Skeletal muscle cell (primary cell): ENCODE measurements at places on chromosomes 2 and 18.
A peak's percentile ranks its signal among the peaks of the same experiment; 100 is the strongest.

DNA sequence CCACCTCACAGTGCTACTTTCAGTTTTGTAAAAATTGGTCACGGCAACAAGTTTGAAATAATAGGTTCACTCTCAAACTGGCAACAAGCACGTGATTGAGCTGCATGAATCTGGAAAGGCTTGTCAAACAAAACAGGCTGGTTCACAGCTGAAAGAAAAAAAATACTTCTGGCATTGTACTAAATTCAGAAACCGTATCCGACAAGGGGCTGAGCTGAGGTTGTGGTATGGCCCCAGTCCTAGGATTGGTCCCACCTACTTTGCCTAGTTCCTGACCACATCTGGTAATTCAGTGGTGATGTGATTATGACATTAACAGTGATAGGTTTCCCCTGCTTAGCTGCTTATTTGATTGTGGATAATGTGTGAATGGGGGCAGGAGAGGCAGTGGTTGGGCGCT lies 326.5 kb upstream of the THUMPD2 start:
- no peak for DNase-seq

- peak; percentile 33 for DNase-seq
Observed at GRCh38 chr2:165691615-165692014, 102.4 kb downstream of the GALNT3 start.

DNA sequence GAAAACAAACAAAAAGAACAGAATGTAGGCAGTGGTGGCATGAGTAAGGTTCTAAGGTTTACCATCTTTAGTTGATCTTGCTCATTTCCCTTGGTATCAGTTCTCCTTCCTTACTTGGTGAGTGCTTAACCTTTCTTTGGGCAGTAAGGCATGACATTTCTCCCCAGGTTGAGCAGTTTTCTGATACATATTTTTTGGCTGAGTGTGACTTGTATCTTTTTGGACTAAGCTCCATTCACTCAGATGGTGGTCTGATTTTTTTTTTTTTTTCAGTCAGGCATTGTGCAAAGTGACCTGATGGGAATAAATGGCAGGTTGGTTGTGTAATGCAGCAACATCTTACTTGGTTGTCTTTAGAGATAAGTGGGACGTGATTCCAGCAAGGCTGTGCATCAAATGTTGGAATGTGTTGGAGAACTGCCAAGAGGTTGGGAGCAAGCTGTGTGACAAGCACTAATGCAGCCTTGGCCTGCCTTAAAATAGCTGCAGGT lies 15.1 kb downstream of the SPTBN1 start:
- no peak for DNase-seq

- peak; percentile 72 for DNase-seq
Observed at GRCh38 chr2:130864830-130865800, 28.4 kb downstream of the ARHGEF4 start.

GRCh38 chr18:34913837-34914661 lies 127.2 kb upstream of the MAPRE2 start:
- DNase-seq, result peak; percentile 79

DNA sequence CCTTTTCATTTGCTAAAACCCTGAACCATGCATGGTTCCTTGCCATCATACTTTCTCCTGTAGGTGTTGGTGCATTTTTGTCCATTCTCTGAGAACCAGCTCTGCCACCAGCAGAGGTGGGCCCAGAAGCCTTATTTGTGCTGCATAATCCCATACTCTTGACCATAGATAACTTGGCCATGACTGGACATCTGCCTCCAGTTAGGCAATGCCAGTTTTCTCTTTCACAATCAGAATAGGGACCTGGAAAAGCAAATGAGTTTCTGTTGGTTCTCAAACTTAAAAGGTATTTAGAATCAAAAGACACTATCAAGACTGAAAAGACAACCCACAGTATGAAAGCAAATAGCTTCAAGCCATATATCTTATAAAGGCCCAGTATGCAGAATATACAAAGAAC lies 167.3 kb downstream of the MAIP1 start:
- no peak for DNase-seq

DNA sequence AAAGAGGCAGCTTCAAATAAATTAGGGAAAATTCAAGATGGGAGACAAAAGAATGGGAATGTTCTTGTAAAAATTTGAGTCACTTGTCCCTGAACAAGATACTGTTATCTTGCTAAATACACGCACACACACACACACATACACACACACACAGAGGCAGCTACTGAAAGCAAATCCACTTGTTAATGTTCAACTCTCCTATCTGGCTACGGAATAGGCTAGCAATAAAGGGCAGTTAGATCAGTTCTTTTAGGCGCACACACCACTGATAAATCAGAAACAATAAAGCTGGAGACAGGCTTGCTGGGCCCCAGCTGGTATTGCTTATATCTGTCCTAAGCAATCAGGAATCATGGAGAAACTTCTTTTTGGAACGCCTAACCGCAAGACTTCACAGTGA lies 461.6 kb downstream of the BCL11A start:
- no peak for DNase-seq

GRCh38 chr2:72139471-72139873 lies 8.2 kb downstream of the CYP26B1 start:
- DNase-seq, result no peak

DNA sequence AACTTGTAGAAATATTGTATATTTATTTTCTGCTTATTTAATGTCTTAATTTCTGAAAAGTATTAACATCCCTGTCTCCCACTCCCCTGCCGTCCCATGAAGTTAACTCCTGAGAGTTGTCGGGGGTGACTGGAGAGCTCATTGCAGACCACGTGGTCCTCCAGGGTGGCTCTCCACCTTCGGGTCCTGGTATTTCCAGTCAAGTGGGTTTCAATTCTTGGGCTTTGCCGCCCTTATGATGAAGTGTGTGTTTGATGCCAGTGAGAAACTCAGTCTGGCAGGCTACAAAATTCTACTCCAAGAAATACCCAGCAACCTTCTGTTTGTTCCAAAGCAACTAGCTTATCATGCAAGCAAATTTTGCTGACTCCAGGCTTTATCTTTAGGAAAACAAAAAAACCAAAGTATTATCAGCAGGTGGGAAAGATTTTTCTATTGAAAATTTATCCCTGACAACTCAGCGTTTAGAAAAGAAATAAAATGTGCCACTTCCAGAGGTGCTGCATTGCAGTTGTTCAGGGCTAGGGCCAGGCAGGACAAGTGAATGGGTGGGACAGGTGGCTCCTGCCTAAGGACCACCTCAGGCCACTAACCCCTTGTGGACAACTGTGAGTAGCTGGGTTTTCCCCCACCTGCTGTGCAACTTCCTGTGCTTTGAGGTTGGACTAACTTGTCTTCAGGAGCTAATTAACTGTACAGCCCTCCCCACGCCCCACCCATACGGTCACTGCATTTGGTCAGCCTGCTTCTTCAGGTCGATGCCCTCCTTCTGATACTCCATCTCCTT lies 46.6 kb downstream of the BCL2L11 start:
- no peak for DNase-seq

DNA sequence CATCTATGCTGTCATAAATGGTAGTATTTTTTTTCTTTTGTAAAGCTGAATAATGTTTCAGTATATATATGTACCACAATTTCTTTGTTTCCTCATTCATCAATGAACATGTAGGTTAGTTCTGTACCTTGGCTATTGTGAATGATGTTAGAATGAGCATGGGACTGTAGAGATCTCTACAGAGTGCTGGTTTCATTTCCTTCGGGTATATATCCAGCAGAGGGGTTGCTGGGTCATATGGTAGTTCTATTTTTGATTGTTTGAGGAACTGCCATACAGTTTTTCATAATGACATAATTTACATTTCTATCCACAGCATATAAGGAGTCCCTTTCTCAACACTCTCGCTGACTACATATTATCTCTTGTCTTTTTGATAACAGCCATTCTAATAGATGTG lies 243.5 kb downstream of the CDH7 start:
- no peak for DNase-seq

DNA sequence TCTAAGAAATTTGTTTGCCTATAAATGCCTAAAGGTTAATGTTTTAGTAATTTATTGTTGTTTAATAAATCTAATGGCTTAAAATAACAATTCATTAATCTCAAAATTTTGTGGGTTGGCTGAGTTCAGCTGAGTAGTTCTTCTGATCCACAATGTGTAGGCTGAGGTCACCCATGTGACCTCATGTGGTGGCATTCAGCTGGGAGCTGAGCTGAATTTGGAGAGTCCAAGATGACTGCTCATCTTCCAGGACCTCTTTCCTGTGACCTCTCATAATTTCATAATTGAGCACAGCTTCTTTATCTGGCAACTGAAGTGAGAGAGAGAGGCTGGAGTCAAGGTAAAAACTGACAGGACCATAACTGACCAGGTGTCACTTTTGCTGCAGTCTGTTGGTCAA lies 132.4 kb downstream of the TXNL1 start:
- peak; percentile 10 for DNase-seq

GRCh38 chr18:74310411-74310810 lies 5.2 kb upstream of the C18orf63 start:
- DNase-seq, result no peak

- no peak for DNase-seq
Observed at GRCh38 chr2:219661197-219661954, 33.9 kb downstream of the SLC4A3 start.

- no peak for DNase-seq
Observed at GRCh38 chr18:34794348-34794747, 84.2 kb downstream of the DTNA start.

DNA sequence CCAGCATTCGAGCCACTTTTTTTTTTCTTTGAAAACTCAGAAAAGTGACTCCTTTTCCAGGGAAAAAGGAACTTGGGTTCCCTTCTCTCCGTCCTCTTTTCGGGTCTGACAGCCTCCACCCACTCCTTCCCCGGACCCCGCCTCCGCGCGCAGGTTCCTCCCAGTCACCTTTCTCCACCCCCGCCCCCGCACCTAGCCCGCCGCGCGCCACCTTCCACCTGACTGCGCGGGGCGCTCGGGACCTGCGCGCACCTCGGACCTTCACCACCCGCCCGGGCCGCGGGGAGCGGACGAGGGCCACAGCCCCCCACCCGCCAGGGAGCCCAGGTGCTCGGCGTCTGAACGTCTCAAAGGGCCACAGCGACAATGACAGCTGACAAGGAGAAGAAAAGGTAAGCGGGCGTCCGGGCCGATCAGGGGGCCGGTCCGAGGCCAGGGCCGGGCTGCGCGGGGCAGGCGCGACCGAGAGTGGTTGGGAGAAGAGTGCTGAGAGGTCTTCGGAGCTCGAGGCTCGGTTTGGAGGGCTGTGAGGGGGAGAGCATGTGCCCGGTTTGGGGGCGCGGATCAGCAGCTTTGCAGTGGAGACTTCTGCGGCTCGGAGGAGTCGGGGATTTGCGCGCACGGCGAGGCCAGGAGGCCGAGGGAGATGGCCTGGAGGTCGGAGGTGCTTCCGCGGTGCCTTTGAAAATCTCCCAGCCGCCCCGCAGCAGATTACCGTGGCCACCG lies 502 bp downstream of the EPAS1 start:
- no peak for DNase-seq

DNA sequence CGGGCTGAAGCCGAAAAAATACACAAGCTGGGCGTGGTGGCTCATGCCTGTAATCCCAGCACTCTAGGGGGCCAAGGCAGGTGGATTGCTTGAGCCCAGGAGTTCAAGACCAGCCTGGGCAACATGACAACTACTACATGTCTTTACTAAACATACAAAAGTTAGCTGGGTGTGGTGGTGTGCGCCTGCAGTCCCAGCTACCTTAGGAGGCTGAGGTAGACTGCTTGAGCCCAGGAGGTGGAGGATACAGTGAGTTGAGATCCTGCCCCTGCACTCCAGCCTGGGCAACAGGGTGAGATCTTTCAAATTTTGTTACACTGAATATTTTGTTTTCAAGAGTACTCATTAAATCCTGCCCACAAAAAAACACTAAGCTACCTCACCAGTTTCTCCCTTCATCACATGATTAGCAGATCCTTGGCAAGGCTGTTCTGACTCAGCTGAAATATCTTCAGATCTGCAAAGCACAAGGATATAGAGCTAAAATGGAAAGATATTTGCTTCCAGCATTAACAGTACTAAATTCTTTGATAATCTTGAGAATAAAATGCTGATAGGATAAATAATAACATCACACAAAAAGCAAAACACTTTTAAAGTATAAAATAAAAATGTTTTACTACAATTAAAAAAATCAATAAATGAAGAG lies 28.2 kb upstream of the MCM6 start:
- no peak for DNase-seq

DNA sequence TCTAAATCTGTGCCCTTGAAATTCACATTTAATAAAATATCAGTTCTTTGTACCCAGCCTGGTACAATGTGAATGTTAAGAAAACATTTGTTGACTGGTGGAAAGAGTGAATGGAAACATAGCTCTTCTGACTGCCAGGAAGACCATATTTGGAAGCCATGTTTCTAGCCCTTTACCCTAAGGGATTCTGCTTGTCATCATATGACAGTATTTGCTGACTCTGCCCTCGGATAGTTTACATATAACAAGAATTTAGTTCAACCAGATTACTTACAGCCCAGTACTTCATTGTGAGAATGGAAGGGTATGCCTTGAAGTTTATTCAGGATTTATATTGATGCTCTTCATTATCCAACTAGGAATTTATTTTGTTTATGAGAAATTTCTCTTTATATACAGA lies 13.8 kb upstream of the KCNS3 start:
- DNase-seq, result no peak

DNA sequence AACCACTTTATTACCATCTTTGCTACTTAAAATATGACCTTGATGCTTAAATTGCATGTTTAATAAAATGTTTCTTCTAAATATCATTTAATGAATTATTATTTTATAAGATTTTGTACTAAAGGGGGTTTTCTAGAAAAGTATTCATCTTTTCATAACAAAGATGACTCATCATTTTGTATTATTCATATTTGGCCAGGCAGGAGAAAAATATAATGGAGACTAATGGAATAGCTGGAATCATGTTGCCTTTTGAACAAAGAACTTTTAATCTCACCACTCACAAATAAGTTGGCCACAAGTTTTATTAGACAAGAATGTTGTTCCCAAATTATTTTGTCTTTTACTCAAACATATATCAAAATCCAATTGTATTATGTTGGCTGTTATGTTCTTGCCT lies 882.4 kb downstream of the DSC3 start:
- DNase-seq, result no peak

DNA sequence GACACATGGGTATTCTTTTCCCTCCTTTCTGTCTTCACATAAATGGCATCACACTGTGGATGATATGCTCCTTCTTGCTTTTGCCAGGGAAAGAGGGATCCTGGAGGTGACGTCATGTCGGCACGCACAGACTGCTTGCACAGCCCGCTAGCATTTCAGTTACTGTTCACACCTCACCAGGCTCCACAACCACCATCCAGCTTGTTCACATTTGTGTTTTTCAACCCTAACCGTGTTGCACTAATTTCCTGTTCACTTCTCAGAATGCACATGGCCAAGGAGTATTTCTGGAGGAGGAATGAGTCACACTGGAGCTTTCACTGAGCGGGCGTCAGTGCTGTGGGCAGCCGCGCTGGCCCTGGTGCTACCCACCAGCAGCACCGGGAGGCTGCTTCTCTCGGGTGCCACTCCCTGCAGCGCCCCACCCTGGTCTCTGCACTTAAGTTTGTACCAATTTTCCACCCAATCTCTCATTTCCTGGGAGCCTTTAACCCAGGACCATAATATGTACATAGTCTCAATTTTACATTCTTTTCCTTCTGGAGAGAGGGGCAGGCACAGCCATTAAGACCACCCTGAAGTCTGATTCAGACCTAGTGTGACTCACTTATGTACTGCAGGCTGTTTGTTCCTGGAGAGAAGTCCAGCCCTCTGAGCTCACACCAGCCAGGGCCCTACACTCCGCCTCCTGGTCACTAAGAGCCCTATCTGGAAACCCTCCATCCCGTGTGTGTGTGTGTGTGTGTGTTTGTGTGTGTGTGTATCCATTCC lies 65.1 kb downstream of the MBP start:
- DNase-seq, result peak; percentile 89

- DNase-seq, result no peak
Observed at GRCh38 chr2:231617059-231617926, 24.6 kb downstream of the TEX44 start.
